Fibroblast of upper back skin (primary cell): ENCODE measurements at places on chromosomes 5 and 9.

GRCh38 chr9:132214027-132214622 lies 52.3 kb downstream of the NTNG2 start:
- peak; percentile 93 for DNase-seq

- no peak for DNase-seq
Observed at GRCh38 chr9:121395558-121395957, 25.5 kb upstream of the STOM start.

GRCh38 chr5:2123874-2124273 lies 241.1 kb upstream of the IRX4 start:
- no peak for DNase-seq

DNA sequence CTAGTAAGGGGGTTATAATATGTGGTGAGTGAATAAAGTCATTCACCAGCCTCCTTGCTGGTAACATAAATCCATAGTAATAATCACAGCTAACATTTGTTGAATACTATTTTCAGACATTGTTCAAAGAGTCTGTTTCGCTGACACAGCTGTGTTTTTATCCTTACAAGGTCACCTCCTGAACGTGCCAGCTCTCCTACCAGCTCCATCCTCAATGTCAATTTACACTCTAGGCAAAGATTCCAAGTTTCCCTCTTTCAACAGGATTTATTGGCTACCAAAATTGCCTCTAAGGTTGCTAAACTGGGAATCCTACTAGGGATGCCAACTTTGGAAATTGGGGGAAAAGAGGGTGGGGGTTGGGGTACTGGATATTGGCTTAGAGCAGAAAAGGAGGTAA lies 30.7 kb upstream of the SMC5 start:
- no peak for DNase-seq

DNA sequence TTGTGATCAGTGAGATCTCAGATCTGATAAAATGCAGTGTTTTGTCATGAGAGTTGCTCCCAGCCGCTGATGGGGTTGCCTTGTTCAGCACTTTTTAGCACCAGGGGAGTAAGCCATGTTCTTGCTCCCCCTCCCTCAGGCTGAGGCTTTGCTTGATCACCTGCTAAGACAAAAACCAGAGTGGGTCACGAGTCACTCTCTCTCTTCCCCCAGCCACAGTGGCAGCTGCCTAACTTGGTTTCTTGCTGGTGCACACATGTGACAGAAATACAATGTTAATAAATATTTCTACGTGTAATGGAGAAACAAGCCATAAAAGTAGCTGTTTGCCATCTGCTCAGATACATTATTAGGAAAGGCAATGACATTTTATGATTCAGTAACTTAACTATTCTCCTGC lies 212.4 kb upstream of the DMRT1 start:
- DNase-seq = no peak

GRCh38 chr9:36924757-36925432 lies 109.2 kb downstream of the PAX5 start:
- DNase-seq = no peak

DNA sequence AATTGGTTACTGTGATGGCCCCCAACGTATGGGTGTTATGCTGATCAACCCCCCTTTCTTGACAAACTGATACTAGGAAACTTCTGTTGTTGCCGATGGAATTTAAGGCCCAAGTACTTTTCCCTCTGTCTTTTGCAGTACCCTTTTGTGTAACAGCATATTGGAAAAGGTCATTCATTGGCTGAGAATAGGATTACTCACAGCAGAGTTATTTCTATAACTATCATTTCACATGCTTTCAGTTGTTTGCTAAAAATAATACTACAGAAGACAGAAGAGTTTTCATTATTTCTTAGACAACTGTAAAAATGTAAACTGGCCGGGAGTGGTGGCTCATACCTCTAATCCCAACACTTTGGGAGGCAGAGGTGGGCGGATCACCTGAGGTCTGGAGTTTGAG lies 329.5 kb downstream of the KIAA0825 start:
- peak; percentile 63 for DNase-seq

DNA sequence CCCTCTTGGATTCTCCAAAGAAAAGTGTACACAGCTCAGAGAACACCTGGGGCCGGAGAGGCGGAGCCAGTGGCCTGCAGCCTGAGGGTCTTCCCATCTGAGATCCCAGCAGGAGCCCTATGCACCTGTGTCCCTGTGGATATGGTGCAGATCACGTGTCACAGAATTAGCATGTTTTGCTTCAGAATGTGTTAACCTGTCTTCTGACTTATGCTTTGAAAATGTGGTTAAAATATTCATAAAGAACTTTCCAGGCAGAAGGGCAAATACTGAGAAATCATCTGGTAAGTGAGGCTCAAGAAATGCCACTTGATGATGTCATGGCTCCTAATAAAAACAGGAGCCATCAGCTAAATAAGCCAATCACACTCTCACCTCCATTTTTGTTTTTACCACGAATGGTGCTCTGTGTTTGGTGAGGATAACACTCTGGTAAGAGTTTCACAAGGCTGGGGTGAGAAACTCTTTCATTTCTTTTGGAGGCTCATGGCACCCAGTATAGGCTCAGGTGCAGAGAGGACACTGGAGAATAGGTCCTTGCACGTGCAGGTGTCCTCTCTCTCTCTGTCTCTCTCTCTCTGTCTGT lies 279.8 kb downstream of the FSTL4 start:
- no peak for DNase-seq
